Activated naive CD8-positive, alpha-beta T cell treated with anti-CD3 and anti-CD28 coated beads, Interleukin-2, amount 10 ng/mL, durations not matched to agents 7 days and 5 days (primary cell): ENCODE measurements at places on chromosomes 4 and X. TPM values are rescaled to one million over a fixed set of nuclear protein-coding genes. Genes with fewer than 3 reads are reported as not detected.

Gene MAGEA1
- total RNA-seq = not detected

Gene MAGEC2
- not detected for total RNA-seq

Gene RAP2C
- 37.5 TPM for total RNA-seq

Gene GLOD5
- total RNA-seq = not detected
